ENCODE measurements at places on chromosomes 3 and 15. TPM values are rescaled to one million over a fixed set of nuclear protein-coding genes. Genes with fewer than 3 reads are reported as not detected.
A peak's percentile ranks its signal among the peaks of the same experiment; 100 is the strongest.

Gene PLCB2
- total RNA-seq, result 11.7 TPM

GRCh38 chr15:94606286-94606685, 374.9 kb downstream of the MCTP2 start:
- no peaks in the 10 kb centered on the region for H3K36me3 ChIP-seq
- no peak overlapping the region for H3K27ac ChIP-seq
- no peaks in the 10 kb centered on the region for H3K27me3 ChIP-seq

- DNase-seq, result no peak
- peak overlapping the region; percentile 10 for H3K27ac ChIP-seq
- no peak overlapping the region for H3K4me3 ChIP-seq
- peaks cover 13% of the 10 kb centered on the region for H3K4me1 ChIP-seq
- H3K36me3 ChIP-seq, result peaks cover 40% of the 10 kb centered on the region
Measured at GRCh38 chr3:50575372-50575771, 6.0 kb downstream of the HEMK1 start.

GRCh38 chr15:61299075-61299763, 70.1 kb upstream of the RORA start:
- H3K27me3 ChIP-seq, result no peaks in the 10 kb centered on the region
- peak; percentile 78 for DNase-seq
- H3K36me3 ChIP-seq, result no peaks in the 10 kb centered on the region
- no peak overlapping the region for H3K27ac ChIP-seq
- no peak overlapping the region for H3K4me3 ChIP-seq

DNA sequence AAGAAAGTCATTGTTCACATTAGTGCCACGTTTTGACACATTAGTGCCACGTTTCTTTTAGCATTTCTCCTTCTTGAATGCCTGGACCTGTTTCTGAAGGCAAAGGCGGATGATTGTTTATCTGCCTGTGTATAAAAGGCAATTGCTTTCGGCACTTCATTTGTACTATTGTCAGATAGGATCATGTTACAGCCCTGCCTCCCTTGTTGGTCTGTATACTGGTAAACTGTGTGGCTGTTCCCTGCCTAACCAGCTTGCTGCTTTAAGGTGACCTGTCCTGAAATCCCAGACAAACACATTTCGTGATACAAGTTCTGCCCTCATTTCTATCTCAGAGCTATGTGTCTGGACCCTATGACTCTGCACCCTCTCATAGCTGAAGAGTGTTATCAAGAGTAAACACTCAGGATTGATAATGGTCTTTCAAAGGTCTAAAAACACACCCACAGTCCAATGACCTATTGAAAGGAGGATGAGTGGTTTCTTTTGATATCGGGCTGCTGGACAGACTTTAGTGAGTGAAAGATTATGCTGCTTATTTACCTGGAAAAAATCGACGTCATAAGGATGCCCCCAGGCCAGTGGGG, 276.3 kb upstream of the MCTP2 start:
- H3K27ac ChIP-seq, result no peak overlapping the region
- no peak for DNase-seq
- H3K4me3 ChIP-seq, result no peak overlapping the region
